ENCODE measurements at places on chromosomes 4 and X. TPM values are rescaled to one million over a fixed set of nuclear protein-coding genes. Genes with fewer than 3 reads are reported as not detected.

DNA sequence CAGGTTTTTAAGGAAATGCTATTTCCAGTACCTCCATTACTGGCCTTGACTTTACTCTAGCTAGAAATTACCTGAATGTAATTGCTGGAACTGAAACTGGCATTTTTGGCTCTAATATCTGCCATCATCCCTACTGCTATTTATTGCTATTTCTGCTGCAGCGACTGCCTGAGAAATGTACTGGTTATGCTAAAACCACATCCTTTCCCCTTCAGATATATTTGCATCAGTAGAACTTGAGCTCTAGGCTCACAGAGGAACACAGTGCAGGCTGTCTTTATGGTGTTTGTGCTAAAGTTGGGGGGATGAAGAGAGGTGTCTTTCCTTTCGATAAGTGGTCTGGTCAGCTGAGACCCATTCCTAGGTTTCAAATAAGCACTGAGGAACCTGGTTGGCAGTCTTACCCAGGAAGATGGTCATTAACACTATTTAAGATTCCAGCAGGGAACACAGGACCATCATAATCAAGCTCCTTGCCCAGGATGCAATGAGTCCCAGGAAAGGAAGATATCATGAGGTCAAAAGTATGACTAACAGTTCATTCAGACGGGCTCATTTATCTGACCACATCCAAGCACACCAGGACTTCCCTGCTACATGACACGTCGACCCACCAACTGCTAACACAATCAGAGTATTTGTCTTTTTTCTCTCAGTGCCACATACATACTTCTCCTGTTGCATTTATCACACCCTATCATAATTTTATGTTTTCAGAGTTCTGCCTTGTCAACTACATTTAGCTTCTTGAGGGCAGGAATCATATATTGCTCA, 137.4 kb downstream of the GABRA3 start:
- H3K27me3 ChIP-seq, result no peaks in the 10 kb centered on the region
- H3K4me1 ChIP-seq, result no peaks in the 10 kb centered on the region
- no peak overlapping the region for H3K4me3 ChIP-seq
- DNase-seq, result no peak
- no peak overlapping the region for H3K27ac ChIP-seq

DNA sequence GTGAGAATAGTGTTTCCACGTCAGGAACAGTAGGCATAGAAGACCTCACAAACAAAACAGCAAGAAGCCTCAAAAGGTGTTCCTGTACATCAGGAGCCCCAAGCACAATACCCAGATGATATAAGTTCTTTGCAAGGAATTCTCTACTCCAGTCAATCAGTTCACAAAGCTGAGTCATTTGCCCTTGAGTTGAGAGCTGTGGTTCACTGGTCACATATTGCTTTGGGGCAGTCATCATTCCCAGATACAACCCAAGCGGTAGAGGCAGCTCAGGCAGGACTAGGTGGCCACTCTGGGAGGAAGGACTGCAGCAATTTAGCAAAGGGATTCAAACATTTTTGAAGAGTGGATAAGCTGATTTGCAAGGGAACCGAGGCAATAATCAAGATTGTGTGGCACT, 551.5 kb upstream of the ZFP42 start:
- H3K4me3 ChIP-seq, result no peak overlapping the region
- H3K27ac ChIP-seq, result no peak overlapping the region
- H3K36me3 ChIP-seq, result no peaks in the 10 kb centered on the region
- no peak for DNase-seq
- no peaks in the 10 kb centered on the region for H3K4me1 ChIP-seq

DNA sequence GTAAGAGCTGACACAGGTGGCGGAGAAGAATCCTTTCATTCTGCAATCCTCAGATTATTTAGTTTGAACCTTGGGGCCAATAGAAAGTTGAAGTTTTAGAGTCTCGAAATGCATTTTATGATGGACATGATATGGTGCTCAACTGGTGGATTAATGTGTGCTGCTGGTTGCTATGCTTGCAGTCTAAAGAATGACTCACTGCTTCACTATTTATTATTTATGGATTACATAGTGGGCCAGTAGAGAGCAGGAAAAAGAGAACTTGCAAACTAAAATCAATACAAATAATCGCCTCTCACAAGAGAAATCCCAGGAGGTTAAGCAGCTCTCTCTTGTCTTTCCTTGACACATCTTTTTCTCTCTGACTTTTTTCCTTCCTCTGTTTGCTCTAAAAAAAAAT, 2326.8 kb upstream of the AGA start:
- H3K4me1 ChIP-seq, result no peaks in the 10 kb centered on the region
- H3K27me3 ChIP-seq, result no peaks in the 10 kb centered on the region
- no peak overlapping the region for H3K4me3 ChIP-seq
- no peak for DNase-seq
- no peak overlapping the region for H3K27ac ChIP-seq
- no peaks in the 10 kb centered on the region for H3K36me3 ChIP-seq

DNA sequence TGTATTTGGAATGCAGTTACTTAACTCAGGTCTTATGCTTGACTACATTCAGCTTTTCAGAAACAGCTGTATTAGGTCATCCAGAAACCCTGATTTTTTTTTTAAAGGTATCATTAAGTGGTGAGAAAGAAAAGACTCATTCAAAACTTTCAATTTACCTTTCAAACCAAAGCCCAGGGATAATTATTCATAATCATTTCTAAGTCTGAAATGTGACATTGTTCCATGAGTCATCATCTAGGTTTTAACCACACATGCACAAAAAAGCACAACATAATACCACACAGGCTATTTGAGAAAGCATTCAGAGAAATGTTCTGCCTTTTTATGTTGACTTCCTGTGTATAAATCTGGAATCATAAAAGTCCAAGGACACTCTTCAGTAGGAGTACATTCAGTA, 288.2 kb downstream of the IL1RAPL2 start:
- H3K4me1 ChIP-seq, result no peaks in the 10 kb centered on the region
- H3K36me3 ChIP-seq, result no peaks in the 10 kb centered on the region
- DNase-seq, result no peak
- no peak overlapping the region for H3K27ac ChIP-seq
- H3K27me3 ChIP-seq, result no peaks in the 10 kb centered on the region

DNA sequence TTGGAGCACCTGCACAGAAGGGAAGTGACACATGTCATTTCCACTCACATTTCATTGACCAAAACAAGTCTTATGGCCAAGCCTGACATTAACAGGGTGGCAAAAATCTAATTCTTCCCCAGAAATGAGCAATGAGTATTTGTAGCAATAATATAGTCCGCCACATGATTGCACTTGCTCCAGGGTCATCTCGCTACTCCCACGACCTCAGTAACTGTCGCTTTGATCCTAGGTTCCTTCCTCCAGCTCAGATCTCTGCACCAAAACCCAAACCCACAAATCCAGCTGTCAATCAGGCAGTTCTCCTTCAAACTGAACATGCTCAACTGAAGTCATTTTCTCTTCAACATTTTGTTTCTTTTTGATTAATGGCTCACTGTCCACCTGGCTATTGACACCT, 25.2 kb upstream of the PTTG2 start:
- DNase-seq, result no peak
- H3K4me1 ChIP-seq, result no peaks in the 10 kb centered on the region

MAGEA2B gene
- total RNA-seq, result not detected

DNA sequence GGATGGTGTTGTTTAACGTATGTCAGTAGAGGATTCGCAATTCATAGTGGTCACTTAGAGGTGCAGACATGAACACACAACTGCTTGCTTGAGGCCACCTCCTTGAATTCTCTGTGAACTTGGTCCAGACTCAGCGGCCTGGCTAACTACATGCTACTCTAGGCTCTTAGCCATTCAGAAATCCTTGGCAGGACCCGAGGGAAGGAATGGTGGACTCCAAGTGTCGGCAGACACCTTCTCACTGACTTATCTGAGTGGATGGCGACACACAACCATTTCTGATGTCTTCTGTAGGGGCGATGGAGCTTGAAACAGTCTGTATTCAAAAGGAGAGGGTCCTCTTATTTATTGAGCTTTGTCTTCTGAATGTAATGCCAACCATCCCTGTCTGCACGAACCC, 24.4 kb downstream of the ADGRL3 start:
- no peak overlapping the region for H3K27ac ChIP-seq
- no peaks in the 10 kb centered on the region for H3K4me1 ChIP-seq
- no peaks in the 10 kb centered on the region for H3K36me3 ChIP-seq

DNA sequence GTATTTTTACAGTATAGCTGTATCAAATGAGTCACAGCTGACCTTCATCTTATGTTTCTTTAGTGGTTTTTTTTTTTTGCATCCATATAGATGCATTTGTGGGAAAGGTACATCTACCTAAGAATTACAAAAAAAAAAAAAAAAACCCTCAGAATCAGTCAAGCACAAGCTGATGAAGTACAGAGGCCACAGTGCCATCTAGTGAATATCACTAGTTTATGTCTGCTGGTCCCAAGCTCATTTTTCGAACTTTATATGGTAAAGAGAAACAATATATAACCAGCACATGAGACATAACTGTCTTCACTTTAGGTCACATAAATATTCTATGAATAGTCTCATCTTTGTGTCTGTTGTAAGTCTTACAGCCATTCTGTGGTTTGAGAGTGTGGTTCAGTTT, 220.1 kb downstream of the DLG3 start:
- DNase-seq, result no peak
- no peak overlapping the region for H3K27ac ChIP-seq
- no peaks in the 10 kb centered on the region for H3K36me3 ChIP-seq
- H3K4me3 ChIP-seq, result no peak overlapping the region
- no peaks in the 10 kb centered on the region for H3K27me3 ChIP-seq
- no peaks in the 10 kb centered on the region for H3K4me1 ChIP-seq

DNA sequence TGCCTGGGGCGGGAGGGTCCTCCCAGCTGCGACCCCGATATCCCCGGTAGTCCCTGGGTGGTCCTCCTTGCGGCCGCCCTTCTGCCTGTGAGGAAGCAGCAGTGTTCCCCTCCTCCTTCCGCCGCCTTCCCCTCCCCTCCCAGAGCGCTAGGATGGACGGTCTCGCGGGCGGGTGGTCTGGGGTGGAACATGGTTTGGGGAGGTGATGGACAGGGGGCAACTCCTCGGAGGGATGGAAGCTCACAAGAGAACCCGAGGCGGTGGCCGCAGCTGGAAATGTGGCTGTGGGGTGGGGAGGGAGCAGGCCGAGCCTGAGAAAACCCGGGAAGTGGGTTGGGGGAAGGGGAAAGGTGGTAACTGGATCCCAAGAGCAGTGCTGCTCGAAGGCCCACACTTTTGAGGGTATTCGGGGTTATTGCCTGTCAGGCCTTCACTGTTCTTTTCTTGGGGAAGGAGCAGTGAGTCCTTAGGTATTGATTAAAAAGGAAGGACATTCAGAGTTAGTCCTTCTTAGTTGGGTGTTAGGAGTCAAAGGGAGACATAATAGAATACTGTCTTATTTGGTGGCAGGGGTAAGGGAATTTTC, 581 bp downstream of the UBE2K start:
- peak; percentile 72 for DNase-seq
- no peaks in the 10 kb centered on the region for H3K27me3 ChIP-seq
- peak overlapping the region; percentile 78 for H3K4me3 ChIP-seq
- peaks cover 11% of the 10 kb centered on the region for H3K36me3 ChIP-seq
- peaks cover 41% of the 10 kb centered on the region for H3K4me1 ChIP-seq

All from left lung (tissue), 14 donors.